CD4-positive, CD25-positive, alpha-beta regulatory T cell (primary cell): ENCODE measurements at places on chromosomes 3 and 15. TPM values are rescaled to one million over a fixed set of nuclear protein-coding genes. Genes with fewer than 3 reads are reported as not detected.

EHD4 gene
- total RNA-seq, result 57.8 TPM

ARHGEF26 gene
- not detected for total RNA-seq

TMCO5A gene
- not detected for total RNA-seq

MED12L gene
- total RNA-seq, result 2.7 TPM

CD96 gene
- total RNA-seq, result 125 TPM

PLA2G4D gene
- total RNA-seq, result not detected
